ENCODE measurements at places on chromosomes 11 and 22. TPM values are rescaled to one million over a fixed set of nuclear protein-coding genes. Genes with fewer than 3 reads are reported as not detected.

Gene PKP3
- 0.27 TPM for total RNA-seq

Gene SPINDOC
- 51.5 TPM for total RNA-seq

Gene CEND1
- total RNA-seq: 0.40 TPM

GRCh38 chr11:30741039-30741550, 154.9 kb upstream of the MPPED2 start:
- no peak for DNase-seq

DNA sequence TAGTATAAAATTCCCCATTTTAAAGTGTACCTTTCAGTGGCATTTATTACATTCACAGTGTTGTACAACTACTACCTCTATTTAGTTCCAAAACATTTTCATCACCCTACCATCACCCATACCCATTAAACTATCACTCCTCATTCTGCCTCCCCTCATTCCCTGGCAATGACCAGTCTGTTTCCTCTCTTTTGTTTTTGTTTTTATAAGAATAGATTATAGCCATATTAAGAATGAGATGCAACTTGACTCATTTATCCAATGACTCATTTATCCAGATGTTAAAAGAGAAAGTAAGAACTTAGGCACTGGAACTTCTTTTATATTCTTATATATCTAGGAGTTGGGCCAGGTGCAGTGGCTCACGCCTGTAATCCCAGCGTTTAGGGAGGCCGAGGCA, 156.3 kb downstream of the FAT3 start:
- DNase-seq: peak; percentile 16

DNA sequence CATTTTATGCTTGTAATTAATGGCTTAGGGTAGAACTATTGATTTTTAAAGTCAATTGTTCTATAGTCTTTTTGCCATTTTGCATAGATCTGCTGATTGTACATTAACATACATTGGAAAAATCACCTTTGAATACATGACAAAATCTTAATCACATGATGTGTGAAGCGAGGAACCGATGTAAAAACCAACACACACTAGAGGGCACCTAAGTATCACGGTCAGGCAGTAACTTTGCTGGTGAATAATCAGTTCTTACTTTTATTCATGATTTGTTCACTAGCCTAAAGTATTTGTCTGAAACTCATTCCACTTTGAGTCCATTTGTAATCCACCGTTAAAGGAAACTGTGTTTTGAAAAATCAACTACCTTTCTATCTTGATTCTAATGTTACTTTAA, 28.2 kb downstream of the JHY start:
- DNase-seq: peak; percentile 36

- no peak for DNase-seq
Measured at GRCh38 chr11:32184041-32184722, 93.3 kb downstream of the RCN1 start.
